ENCODE measurements at places on chromosomes 2 and 18.

GRCh38 chr2:64250751-64251423 is 106.7 kb upstream of the PELI1 start:
- no peak for DNase-seq

DNA sequence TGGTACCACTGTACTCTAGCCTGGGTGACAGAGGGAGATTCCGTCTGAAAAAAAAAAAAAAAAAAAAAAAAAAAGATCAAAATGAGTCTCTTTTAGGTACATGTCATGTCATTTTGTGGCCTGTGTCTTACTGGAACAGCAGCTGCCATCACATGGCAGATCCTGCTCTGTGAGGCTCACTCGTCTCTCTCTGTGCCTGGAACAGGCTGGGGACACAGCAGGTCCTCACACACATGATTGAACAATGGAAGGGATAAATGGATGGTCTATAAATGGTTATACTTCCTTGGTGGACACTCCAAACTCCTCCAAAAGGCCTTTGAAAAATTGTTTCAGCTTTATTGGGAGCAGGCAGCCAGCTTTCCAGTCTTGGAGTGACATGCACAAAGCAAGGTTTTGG is 236.2 kb upstream of the COPS8 start:
- no peak for DNase-seq

DNA sequence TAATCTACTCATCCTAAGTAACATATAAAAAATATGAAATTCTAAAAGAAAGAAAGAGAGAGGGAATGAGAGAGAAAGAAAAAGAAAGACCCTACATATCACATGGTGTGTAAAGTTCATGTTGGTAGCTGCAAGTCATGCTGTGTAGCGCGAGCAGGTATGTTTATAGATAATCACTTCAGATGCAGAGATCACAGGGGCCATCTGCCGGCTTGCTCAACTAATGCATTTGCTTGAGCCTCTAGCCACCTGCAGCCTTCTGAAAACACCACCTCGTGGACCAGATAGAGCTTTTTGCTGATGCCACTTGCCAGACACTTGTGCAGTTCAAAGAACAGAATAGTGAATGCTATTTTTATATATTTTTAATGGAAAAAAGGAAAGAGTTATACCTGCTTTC is 37.6 kb downstream of the CDH7 start:
- no peak for DNase-seq

- no peak for DNase-seq
Measured at GRCh38 chr2:201881741-201882140, 75.4 kb downstream of the CDK15 start.

- no peak for DNase-seq
Measured at GRCh38 chr2:239601201-239601851, 200.5 kb upstream of the HDAC4 start.

DNA sequence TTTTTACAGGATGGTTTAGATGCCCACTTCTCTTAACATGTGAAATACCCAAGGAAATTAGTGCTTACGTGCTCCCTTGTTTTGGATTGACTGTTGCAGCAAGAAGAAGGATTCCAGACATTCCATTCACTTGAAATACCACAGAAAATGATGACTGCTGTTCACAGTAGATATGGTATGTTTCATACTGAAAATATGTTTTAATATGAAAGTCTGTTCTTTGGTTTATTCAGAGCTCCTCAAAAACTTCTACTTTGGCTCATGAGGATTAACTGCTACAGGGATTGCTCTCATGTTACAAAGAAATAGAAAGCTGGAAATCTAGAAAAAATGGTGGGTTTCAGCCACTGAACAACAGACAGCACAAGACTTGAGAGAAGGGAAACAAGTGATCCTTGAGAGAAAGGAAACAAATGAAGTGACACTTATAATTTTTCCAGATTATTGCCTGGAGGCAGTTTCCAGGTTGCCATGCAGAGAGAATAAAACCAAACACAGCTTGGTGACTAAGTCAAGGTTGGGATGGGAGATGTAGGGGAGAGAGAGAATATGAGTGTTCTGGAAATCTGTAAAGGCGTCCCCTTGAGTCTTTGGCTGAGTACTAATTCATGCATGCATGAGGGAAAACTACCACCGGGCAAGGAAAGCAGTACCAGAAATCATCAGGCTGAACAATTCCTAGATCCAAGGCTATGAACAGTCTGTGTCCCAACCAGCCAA is 348.1 kb downstream of the CLIP4 start:
- no peak for DNase-seq

DNA sequence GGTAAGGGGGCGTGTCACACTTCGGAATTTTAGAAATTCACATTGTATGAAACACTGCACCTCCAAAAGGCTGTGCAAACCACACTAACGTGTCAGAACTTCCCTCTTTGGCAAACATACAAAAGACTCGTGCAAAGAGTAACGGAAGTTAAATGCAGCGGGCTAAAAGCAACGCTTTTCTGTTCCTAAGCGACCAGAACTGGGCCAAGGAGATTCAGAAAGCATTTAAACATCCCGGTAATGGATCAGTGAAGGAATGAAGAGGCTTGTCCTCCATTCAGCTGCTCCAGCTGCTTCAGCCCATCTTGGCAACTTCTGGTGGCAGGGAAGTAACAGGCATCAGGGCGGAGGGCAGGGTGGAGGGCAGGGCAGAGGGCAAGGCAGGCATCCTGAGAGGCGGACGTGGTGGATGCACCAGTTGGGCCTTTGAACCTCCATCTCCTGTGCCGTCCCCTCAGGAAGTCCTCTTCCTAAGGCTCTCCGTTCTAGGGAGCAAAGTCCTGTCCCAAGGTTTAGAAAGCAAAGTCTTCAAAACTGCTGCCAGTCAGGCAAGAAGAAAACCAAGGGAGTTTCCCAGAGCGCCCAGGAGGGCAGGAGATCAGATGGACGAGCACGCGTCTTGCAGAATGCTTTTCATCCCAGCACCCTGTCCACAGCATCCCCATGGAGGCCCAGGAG is 230.7 kb downstream of the ZNF516 start:
- no peak for DNase-seq

DNA sequence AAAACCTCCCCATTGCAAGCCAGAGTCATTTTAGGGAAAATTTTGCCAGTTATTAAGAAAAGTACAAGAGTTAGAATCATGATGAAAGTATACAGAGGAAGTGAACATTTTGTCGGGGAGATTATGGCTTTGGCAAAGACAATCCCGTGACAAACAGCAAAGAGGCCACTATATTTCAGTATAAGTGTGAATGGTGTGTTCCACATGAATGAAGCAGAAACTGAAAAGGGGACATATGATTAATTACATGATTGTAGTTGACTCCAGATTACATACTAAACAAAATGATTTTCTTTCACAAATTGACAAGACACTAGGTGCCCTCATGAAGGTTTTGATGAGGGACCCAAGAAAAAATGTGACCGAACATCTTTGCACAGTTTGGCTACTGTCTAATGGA is 42.0 kb downstream of the SP140 start:
- DNase-seq, result peak; percentile 62

GRCh38 chr2:181746844-181747243 is 66.5 kb upstream of the NEUROD1 start:
- DNase-seq, result no peak

- DNase-seq, result no peak
Measured at GRCh38 chr2:10722252-10722825, 909 bp downstream of the ATP6V1C2 start.

DNA sequence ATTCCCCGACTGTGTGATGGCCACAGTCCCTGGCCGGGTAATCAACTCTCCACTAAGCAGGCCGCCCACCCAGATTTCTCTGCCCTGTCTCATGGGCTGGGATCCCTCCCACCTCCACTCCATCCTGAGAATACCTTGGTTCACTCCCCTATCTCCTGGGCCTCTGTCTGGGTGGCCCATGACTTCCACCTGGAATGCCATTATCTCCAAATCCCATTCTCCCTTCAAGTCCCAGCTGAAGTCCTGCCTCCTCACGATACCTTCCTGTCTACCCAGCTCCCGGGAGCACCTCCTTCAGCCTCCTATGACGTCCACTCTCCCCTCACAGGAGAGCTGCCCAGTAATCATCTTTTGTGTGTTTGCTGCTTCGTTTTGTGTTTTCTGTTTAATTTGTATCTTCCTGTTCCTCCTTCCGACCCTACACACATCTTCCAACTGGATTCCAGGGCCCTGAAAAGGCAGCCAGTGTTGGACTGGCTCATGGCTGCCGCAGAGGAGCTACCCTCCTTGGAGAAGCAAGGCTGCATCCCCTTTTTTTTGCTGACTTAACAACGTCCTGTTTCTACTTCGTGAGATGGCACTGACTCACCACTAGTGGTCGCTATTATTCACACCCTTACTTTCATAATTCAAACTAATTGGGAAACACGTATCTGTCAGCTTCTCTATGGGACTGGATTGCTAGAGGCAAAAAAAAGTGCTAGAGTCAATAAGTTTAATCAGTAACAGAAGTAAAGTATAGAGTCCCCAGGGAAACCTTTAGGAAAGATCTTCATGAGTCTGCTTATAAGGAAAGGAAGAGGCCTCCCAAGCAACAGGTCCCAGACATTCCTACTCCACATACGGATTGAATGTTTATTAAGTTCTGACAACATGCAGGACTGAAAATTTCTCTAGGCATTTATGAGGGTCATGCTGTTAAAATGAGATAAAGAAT is 171.9 kb upstream of the GATA6 start:
- peak; percentile 50 for DNase-seq

GRCh38 chr2:100393362-100393761 is 24.1 kb downstream of the CHST10 start:
- DNase-seq, result no peak

GRCh38 chr2:171630812-171631626 is 56.2 kb upstream of the DYNC1I2 start:
- DNase-seq, result no peak

- no peak for DNase-seq
Measured at GRCh38 chr2:95008306-95008705, 17.2 kb upstream of the MAL start.

DNA sequence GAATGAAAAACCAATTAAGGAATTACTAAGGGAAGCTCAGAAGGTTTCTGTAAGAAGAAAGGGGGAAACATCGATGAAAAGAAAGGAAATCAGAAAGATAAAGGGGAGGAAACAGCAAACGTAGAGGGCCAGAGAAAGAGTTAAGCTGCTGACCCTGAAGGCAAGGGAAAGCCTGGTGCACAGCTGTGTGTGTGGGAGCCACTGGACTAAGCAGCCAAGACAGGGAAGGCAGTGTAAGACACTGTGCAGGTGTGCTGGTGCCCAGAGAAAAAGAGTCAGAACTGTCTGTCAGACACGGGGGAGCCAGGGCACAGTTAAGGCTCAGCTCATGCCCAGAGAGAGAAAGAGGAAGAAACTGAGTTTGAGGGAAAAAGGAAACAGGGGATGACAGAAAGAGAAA is 104.0 kb downstream of the HIBCH start:
- DNase-seq, result no peak

GRCh38 chr2:187500585-187501359 is 52.7 kb upstream of the CALCRL start:
- DNase-seq, result no peak

DNA sequence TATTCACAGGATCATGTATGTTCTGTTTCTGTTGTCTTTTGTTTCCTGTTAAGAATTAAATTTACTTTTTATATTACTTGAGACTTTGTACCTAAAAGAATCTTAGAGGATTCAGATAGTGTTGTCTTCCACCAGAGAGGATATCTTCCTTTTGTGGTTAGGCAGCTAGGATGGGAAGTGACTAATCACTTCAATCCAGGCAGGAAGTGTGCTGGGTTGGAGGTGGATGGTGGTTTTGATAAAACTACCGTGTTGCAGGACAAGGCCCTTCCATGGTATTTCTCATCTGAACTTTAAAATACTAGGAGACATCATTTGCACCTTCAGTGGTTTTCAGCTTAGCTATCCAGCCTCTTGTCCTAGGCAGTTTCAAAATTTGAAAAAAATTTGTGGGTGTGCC is 728.6 kb upstream of the CDH2 start:
- no peak for DNase-seq

DNA sequence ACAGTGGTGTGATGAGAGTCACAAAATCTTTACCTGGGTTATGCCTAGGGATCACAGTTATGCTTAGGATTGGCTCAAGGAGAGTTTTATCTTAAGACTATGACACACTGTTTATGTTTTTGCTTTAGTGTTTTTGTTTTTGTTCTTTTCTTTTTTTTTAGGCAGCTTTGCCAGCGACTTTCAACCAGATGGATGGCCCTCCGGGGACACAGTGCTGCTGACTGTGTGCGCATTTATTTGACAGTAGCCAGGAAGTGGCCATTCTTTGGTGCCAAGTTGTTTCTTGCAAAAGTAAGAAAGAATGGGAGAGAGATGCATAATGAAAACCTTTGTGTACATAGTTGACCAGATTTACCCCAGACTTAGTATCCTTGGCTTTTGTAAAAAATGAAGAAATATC is 15.1 kb upstream of the DYNC2LI1 start:
- no peak for DNase-seq

DNA sequence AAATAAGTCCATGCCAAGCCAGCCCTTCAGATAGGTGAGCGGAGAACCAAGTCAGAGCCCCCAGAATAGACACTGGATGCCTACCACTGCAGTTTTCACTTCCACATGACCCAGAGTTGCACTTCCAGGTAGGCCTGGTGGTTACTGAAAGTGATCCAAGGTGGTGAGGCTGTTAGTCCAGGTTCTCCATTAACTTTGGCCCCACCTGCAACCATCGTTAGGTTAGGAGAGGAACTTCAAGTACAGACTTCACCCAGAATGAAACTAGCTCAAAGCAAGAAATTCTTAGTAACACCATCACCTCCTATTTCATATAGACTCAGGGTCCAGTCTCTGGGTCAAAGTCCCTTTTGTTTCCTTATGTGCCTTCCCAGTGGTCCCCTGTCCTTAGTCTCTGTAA is 293.1 kb upstream of the ID2 start:
- no peak for DNase-seq

GRCh38 chr18:28541276-28541930 is 364.5 kb upstream of the CDH2 start:
- no peak for DNase-seq

DNA sequence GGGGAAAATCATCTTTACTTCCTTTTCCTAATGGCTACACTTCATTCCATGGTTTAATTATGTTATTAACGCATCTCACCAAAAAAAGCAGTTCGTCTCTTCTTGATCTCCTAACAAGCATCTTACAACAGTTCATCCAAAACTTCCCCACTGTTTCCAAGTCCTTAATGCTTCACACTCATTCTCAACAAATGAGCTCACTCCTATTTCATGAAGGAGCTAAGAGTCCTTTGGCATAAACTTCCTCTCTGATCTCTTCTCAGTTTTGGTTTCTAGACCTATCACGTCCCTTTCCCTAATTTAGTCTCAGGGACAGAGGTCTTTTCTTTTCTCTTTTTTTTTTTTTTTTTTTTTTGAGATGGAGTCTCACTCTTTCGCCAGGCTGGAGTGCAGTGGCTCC is 205.9 kb upstream of the SLC39A10 start:
- no peak for DNase-seq

- no peak for DNase-seq
Measured at GRCh38 chr2:150125188-150125587, 362.3 kb downstream of the RND3 start.
